ENCODE measurements at places on chromosomes 5 and 9. TPM values are rescaled to one million over a fixed set of nuclear protein-coding genes. Genes with fewer than 3 reads are reported as not detected.

LRRC70 gene
- 2.0 TPM for total RNA-seq

ZMYND19 gene
- total RNA-seq, result 9.4 TPM

ARL14EPL gene
- total RNA-seq, result not detected

C7 gene
- 582 TPM for total RNA-seq

GRCh38 chr5:151480384-151481293, 33.2 kb downstream of the SLC36A1 start:
- no peak for DNase-seq

Measured in left cardiac atrium (tissue), 4 donors.